ENCODE measurements at places on chromosomes 6 and 20.

- DNase-seq, result no peak
Observed at GRCh38 chr20:47201074-47201730, 155.3 kb downstream of the ZMYND8 start.

- no peak for DNase-seq
Observed at GRCh38 chr6:141077355-141078333, 1055.1 kb upstream of the GJE1 start.

DNA sequence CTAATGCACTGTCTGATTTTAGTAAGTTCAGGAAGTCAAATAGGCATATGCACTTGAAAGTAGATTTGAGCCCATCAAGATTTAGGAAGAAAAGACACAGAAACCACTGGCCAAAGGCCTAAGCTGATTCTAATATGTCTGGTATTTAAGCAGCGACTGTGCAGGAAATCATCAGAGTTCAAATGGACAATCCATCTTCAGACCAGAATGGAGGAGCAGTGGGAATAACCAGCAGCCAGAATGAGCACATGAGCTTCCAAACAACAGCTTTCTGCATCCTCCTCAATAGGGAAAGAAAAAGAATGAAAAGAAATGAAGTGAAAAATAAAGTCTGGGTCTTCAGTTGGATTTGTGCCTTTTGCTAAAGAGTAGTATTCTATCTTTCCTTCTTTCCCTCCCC is 50.6 kb downstream of the SOD2 start:
- no peak for DNase-seq

GRCh38 chr6:105810922-105811482 is 275.1 kb upstream of the PRDM1 start:
- no peak for DNase-seq

- DNase-seq, result no peak
Observed at GRCh38 chr6:108616544-108616943, 55.8 kb downstream of the FOXO3 start.

GRCh38 chr6:32096087-32096393 is 13.1 kb downstream of the TNXB start:
- no peak for DNase-seq

DNA sequence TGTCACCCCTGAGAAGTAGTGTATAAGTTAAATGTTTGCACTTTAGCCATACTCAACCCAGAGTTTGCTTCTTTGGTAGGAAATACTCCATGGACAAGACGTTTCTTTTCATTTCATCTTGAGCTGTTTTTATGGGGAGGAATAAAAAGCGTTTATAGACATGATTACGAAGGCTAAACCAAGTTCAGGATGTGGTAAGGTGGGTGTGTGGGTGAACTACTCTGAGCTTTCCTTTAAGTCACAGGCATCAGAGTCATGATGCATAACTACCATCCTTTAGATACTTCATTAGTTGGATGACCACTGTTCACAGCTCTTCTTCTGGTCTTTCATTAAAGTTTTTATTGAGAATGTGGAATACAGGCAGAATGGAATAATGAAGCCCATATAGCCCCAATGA is 48.9 kb downstream of the EBF4 start:
- DNase-seq, result no peak

GRCh38 chr20:17507531-17507930 is 23.6 kb downstream of the BFSP1 start:
- no peak for DNase-seq

GRCh38 chr6:90274451-90275030 is 22.1 kb downstream of the BACH2 start:
- DNase-seq, result no peak

DNA sequence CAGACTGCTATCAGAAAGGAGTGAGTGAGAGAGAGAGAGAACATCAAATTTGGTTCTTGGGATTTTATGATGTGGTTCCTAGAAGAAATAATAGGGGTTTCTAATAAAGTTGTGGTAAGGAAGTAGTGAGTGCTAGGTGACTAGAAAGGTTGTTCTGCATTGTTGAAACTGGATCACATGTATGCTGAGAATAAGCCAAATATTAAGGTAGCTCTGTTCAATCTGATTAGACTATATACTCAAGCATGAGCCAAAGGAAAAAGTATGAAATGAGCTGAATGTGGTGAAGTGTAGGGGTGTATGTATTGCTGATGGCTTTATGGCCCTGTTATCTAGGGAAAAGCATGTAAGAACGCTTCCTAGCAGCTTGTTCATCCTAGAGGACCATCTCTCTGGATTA is 63.0 kb upstream of the IMPG1 start:
- DNase-seq, result no peak

DNA sequence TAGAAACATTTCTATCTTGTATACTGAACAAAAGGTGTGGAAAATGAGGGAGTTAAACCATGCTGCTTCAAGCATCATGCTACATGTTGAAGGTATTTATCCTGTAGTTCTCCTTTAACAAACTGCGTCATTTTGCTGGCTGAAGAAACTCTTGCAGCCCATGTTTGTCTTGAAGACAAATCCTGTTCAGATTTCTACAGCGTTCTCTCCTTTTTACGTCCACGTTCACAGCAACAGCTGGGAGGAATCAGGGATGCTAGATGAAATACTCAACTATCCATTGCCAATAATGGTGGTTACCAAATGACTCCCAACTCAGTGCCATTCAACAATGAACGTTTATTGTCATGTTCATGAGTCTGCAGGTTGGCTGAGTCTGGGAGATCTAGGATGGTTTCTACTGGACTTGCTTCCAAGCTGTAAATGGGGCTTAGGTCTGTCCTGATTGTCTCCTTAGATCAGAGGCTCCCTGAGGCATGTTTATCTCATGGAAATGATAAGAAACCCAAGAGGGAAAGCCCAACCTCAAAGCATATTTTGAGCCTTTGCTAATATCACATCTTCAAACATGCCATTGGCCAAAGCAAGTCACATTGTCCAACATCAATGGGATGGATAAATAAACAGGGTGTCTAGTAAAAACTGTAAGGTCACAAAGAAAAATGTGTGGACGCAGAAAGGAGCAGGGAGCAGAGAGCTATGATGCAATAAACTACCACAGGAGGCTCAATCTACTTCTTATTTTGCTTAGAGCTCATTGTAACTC is 2.7 kb upstream of the PLCB1 start:
- DNase-seq, result no peak

GRCh38 chr6:11282245-11282644 is 49.8 kb upstream of the NEDD9 start:
- no peak for DNase-seq

DNA sequence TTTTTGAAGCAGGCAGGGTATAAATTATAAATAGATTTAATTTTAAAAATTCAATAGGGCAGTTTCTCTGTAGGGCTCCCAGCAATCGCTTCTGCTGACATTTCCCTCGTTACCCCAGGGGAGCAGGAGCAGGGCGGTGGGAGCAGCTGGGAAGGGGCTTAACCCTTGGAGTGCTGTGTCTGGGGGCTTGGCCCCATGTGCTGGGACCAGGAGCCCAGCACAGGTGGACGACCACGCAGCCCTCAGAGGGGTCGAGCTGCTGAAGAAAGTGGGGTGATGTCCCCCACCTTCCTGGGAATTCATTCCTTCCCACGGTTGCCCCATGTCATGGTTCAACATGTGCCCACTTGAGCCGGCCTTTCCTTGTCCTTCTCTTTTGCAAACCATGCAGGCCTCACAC is 67.5 kb upstream of the STX16 start:
- DNase-seq, result no peak

GRCh38 chr6:43302126-43302525 is 4.1 kb downstream of the SLC22A7 start:
- no peak for DNase-seq

DNA sequence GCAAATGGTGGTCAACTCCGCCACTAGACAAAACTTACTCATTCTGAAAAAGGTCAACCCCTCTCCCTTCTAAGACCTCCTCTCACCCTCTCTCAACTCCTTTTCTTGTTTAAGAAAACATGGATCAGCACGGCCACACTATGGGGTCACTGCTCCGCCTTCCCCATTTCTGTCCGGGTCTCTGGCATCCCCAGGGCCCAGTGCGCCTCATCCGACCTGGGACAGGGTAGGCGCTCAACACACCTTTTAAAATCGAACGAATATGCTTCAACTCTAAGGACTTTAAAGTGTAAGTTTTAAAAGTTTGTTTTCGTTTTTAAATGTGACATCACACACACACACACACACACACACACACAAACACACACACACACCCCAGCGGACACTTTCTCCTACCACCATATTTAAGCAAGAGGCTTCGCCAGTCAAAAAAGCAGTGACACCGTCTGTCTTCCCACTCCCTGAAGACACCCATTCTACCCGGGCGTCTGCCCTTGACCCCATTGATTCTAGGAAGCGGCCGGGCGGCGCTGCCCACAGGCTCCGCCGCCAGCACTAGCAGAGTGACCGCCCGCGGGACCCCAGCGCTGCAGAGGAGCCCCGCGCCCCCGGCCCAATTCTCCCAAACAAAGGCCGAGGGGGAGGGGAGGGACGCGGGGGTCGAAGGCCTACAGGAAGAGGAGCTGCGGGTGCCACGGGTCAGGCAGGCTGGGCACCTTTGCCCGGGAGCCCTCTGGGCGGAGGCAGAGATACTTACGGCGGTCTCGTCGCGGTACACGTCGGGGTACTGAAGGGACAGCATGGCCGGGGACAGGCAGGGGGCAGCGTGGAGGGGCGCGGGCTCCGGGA is 568 bp downstream of the PREP start:
- peak; percentile 54 for DNase-seq

- no peak for DNase-seq
Observed at GRCh38 chr6:167113935-167114910, 8.7 kb upstream of the CCR6 start.

DNA sequence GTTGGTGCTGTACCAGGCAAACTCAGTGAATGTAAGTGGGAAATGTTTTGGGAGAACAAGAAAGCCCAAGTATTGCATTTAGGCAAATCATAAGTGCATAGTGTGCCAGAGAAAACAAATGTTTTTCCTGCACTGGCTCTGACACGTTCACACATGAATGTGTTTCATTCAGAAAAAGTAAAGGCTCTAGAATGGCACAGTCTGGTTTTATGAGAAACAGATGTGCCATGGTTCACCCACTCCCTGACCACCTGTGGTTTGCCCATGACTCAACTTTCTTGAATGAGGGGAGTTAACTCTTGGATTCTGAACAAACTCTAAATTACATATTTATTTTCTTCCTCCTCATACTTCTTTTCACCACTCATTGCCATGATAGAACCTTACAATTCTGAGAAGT is 126.9 kb downstream of the KCNQ5 start:
- DNase-seq, result no peak

GRCh38 chr6:136696238-136696637 is 96.0 kb downstream of the MAP3K5 start:
- DNase-seq, result no peak

GRCh38 chr6:106748547-106749207 is 119.3 kb downstream of the QRSL1 start:
- DNase-seq, result no peak

DNA sequence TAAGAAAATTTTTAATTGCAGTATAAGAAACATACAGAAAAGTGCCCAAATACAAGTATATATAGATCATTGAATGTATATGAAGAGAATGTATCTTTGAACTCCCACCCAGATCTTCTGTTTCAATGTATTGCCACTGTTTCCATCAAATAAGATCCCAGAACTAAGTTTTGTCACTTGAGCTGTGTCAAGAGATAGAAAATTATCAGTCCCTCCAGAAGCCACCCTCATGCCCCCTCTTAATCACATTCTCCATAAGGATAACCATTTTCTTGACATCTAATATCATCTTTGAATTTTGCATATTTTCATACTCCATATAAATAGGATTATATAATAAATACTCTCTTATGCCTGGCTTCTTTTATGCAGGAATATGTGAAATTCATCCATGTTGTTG is 20.3 kb downstream of the GPX5 start:
- no peak for DNase-seq

DNA sequence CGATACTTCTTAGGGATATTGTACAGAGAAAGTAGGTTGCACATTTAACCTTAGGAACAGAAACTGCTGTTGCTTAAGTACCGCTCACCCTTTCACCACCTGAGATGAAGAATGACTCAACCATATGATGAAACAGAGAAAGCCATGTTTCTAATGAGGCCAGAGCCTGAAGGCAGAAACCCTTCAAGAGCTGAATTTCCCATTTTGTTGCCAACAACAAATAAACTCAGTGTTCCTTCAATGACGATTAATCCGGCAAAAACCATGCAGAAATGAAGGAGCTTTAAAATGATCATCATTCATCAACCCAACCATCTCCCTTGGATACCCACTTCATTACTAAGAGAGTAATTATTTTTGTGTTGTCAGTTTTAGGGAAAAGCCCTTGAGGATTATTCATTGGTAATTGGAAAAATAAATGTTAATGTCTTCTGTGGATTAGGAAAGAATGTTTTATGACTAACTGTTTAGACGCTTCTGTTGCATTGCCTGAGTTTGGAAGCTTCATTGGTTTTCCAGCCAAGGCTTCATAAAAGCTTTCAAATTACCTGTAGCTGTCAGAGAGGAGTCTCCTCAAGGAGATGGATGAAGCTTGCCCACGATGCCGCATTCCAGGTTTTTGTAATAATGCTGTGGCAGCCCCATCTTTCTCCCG is 112.1 kb upstream of the IYD start:
- DNase-seq, result no peak

DNA sequence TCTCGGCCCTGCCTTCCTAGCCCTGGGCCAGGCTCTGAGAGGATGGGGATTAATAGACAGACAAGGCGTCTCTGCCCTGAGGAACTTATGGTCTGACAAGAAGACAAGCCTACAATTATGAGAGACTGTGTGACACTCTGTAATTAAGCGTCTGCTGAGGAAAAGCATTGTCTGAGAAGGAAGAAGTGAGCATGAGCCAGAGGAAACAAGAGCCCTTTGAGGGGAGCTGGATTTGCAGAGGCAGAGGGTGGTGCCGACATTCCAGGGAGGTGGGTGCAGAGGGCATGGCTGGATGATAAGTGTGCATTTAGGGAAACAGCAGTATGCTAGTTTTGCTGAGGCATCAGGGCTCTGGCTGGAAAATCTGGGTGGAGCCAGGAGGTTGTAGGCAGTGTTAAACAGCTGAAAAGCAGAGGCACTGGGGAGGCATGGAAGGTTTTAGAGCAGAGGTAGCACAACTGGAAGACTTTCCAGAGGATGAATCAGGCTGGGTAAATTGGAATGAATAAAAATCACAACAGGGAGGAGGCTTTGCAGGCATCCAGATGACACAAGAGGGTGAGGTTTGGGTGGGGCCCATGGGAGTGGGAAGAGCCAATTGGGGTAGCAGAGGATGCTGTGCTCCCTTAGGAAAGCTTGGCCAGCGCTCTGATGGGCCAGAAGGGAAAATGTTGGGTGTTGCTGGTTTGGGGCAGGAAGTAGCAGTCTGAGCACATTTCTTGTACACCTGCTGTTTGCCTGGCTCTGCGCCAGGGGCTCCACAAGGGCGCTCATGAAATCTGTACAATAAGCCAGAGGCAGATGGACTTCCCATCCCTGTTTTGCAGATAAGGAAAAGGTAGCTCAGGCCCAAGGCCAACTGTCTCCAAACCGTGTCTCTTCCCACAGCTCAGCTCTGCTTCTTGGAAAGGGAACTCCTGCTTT is 74.0 kb upstream of the MYL9 start:
- peak; percentile 77 for DNase-seq

- DNase-seq, result peak; percentile 9
Observed at GRCh38 chr20:58993332-58994248, 12.5 kb downstream of the NELFCD start.

DNA sequence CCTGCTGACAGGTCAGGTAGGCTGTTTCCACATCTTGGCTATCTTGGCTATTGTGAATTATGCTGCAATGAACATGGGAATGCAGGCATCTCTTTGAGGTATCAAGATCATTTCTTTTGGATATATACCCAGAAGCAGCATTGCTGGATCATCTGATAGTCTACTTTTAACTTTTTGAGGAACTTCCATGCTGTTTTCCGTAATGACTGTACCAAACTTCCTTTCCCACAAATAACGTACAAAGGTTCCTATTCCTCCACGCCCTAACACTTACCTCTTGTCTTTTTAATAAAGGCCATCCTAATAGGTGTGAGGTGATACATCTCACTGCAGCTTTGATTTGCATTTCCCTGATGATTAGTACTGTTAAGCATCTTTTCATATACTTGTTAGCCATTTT is 338.7 kb upstream of the RUNX2 start:
- no peak for DNase-seq
